ENCODE measurements at places on chromosomes 7 and 10.

GRCh38 chr10:86586516-86586915 is 64.9 kb upstream of the WAPL start:
- no peak for ATAC-seq

- no peak for ATAC-seq
Observed at GRCh38 chr10:79188154-79188965, 119.6 kb downstream of the ZMIZ1 start.

DNA sequence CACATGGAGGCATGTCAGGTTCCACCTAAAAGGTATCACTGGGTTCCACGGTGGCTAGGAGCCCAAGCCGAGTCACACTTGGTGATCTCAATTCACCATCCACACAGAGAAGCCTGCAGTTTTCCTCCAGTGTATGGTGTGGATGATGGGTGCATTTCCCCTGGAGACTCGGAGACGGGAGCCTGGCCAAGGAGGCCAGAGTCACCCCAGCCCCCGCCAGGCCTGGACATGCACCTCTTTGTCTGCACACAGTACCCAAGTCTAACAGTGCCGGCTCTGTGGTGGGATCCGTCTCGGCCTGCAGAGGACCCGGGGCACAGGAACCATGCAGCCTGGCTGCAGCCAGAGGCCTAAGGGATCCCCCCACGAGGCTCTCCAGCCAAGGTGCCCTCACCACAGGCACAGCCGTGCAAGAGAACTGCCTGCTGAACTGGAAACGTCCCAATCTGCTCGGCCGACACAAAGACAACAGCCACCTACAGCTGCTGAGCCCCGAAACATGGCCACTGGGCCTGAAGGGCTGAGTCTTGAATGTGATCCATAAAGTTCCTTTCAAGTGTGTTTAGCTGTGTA is 75.2 kb downstream of the DIP2C start:
- ATAC-seq = peak; percentile 25

DNA sequence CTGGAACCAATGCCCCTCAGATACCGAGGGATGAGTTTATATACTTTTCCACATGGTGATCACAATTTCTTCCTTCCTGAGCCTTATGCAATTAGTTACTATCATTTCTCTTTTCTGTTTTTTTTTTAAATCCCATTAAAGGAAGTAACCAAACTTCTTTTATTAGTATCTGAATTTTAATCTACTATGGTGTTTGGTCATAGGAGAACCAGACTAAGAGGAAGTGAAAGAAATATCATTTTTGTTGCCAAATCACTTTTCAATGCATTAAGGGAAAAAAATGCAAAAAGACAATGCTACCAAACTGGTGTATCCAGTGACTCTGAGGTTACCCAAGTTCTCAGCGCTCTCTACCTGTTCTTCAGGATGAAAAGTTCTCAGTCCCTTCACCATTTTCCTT is 167.7 kb downstream of the NXPH1 start:
- ATAC-seq = no peak

- ATAC-seq = no peak
Observed at GRCh38 chr10:106930751-106931150, 233.8 kb downstream of the SORCS1 start.

- no peak for ATAC-seq
Observed at GRCh38 chr10:44385026-44385695, at the start of gene CXCL12. CXCL12 (minus strand) TSS chr10:44385097; CDS start chr10:44385005, 92 bp downstream.

Data from esophagus mucosa (tissue), 1 donor.